ENCODE measurements at places on chromosomes 7 and 10. TPM values are rescaled to one million over a fixed set of nuclear protein-coding genes. Genes with fewer than 3 reads are reported as not detected.

GRCh38 chr10:102759497-102760210, 15.9 kb downstream of the WBP1L start:
- DNase-seq: no peak

- no peak for DNase-seq
Observed at GRCh38 chr10:97644936-97645335, 4.5 kb downstream of the PI4K2A start.

- no peak for DNase-seq
Observed at GRCh38 chr10:104340111-104340526, 1.9 kb upstream of the ITPRIP start.

GRCh38 chr10:13348216-13349017, at the start of gene SEPHS1:
Gene SEPHS1, minus strand, starts transcription at chr10:13348293. Its CDS starts 3,343 bp downstream, at chr10:13344950.
- peak; percentile 81 for DNase-seq

DNA sequence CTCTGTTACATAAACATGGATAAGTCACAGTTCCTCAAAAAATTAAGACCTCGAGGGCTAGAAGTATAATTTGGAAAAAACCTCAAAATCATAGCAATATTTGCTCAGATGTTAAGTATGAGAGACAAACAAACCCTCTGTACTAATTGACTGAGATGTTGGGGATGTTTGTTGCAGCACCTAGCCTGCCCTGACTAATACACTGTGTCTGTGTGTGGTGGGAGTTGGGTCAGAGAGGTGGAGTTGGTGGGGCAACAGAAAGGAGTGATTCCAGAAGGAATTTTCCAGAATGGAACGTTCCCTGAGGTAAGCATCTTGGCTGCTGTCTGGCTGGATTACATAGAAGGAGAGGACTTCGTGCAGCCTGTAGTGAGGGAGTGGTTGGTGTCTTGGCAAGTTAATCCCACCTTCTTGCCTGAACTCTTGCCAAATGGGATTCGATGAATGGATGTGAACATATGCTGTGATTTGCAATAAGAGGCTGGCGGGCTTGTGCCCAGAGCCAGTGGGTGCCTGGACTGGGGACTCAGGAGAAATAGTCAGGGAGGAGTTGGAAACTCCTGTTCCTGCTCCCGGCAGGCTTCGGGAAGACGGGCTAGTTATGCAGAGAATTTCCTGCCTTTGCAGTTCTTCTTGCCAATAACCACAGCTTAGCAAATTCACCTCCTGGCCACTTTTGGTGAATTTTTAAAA, 9.3 kb upstream of the FAM180A start:
- peak; percentile 59 for DNase-seq

DNA sequence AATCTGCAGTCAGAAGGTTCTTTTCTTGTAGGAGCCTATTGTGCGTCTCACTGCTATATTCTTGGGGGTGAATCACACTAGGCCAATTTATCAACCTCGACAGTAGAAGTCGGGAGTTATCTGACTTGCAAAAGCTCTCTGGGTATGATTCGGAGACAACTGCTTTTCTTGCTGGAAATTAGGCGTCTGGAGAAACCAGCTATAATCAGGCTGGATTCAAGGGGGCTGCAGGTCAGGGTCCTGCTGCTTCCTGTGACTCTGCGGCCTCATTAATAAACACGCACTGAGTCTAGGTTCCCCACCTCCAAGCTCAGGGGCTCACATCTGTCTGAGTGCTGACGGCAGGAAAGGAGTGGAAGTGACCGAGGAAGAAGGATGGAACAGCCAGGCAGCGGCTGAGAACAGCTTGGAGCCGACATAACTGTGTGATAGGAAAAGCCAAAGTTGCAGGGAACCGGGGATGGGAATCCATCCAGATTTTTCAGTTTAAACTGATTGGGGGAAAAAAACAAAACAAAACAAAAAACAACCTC, 184.6 kb downstream of the FANK1 start:
- peak; percentile 92 for DNase-seq

DNA sequence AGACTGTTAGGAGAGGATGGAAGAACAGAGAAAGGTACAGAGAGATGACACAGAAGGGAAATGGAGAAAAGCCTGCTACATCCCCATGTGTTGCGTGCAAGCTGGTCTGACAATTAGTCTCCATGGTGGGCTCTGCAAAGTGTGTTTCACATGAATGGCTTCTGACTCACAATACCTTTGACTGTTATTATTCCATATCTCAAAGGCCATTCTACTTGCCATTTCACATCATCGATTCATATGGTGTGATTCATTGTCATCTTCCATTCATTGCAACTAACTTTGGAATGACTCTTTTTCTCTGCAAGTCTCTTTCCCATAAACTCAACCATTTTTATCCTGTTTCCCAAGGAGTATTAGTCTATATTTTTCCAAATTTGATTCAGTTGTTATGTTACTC, 208.9 kb upstream of the INHBA start:
- DNase-seq: no peak

GRCh38 chr10:46270086-46270811, 16.5 kb upstream of the ANTXRL start:
- no peak for DNase-seq

GRCh38 chr10:122504610-122504950, 43.2 kb downstream of the HTRA1 start:
- DNase-seq: peak; percentile 94

- no peak for DNase-seq
Observed at GRCh38 chr7:16935341-16935735, 53.6 kb upstream of the AGR3 start.

The GARIN1A gene
- 0.72 TPM for total RNA-seq

The TRPV5 gene
- 2.9 TPM for total RNA-seq

The DOCK1 gene
- 56.1 TPM for total RNA-seq

The CCDC3 gene
- total RNA-seq: 56.8 TPM

The WDFY4 gene
- 4.6 TPM for total RNA-seq

The ABCB4 gene
- total RNA-seq: 30.6 TPM

Data from umbilical cord (tissue), 2 donors.